Stimulated activated CD4-positive, alpha-beta T cell treated with anti-CD3 and anti-CD28 coated beads, Interleukin-12 subunit alpha, Interleukin-12 subunit beta, amount 100 ng/mL, for 24 hours (primary cell): ENCODE measurements at places on chromosomes 5 and 9.

- DNase-seq: no peak
Measured at GRCh38 chr9:131348631-131349521, 45.0 kb upstream of the PRRC2B start.

DNA sequence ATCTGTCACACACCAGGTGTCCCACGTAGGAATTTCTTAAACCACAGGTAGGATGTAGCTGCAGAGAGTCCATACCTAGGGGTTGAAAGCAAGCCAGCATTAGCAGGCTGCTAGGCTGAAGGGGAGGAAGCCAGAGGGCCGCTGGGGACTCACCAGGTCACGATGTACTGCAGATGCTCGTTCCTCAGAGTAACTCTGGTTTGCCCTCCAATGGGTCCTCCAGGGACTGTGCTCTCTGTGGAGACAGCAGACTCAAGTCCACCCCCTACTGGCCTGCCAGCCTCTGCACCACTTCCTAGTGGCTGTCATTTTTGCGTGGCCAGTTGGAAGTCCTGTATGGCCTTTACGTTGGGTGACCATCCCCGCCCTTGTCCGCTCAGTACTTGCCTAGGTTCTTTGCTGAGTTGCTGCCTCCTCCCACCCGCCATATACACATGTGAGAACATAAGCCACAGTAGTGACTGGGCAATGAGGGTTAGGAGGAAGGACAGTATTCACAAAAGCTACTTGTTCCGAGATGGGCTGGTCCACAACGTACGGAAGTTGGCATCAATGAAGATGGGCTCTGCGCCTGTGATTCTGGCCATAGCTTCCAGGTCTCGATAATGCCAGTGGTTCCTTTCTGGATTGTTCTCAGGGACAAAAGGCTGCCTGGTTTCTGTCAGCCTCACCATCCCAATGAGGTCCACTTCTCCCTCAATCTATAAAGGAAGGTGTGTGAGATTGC lies 4.1 kb downstream of the RPL7A start:
- no peak for DNase-seq

- DNase-seq: no peak
Measured at GRCh38 chr9:124271660-124272059, 13.9 kb downstream of the NEK6 start.

DNA sequence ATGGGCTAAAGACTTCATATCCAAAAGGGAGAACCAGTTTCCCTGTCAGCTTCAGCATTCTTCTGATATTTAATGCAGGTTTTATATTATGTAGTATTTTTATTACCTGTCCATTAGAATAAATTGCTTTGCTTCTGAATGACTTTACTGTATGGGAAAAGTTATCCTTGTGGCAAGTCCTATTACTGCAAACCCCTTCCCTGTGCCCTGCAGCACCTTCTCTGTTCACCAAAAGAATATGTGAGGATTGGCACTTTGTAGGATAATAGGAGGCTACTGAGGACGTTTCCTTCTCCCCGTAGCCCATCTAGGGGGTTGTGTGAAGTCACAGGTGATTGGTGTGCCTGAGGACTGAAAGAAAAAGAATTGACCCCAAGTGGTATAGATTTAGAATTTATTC lies 296.1 kb downstream of the KDM4C start:
- no peak for DNase-seq

- no peak for DNase-seq
Measured at GRCh38 chr9:134939080-134939733, 21.5 kb upstream of the FCN1 start.

DNA sequence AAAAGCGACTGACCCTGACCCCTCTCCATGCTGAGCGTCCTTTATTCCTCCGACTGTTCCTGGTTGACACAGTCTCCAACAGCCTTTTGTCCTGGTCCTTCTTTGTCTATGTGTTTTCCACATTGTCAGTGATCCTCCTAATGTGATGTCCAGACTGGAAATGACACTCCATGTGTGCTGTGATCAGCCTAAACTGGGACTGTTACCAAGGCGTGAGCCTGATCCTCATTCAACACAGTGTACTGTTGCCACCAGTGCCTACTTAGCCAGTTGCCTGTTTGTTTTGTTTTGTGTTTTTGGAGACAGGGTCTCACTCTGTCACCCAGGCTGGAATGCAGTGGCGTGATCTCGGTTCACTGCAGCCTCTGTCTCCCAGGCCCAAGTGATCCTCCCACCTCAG lies 192.1 kb downstream of the GOLPH3 start:
- no peak for DNase-seq

DNA sequence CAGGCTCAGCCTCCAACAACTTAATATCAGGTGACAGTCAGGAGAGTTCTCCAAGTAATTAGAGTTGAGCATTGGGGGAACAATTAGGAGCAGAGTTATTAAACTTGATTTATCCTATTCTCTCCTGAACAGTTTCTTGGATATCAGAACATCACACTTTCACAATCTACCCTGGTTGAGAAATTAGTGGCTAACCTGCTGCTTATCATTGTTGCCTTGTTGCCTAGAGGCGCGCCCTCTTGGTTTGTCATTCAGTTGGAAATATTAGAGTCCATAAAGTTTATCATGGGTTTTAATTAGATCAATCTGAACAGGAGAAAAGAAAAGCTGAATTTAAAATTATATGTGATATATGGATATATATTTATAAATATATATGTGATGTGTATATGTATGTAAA lies 291.1 kb downstream of the CCDC171 start:
- DNase-seq: no peak

GRCh38 chr5:1545126-1545804 lies 21.5 kb upstream of the LPCAT1 start:
- no peak for DNase-seq

DNA sequence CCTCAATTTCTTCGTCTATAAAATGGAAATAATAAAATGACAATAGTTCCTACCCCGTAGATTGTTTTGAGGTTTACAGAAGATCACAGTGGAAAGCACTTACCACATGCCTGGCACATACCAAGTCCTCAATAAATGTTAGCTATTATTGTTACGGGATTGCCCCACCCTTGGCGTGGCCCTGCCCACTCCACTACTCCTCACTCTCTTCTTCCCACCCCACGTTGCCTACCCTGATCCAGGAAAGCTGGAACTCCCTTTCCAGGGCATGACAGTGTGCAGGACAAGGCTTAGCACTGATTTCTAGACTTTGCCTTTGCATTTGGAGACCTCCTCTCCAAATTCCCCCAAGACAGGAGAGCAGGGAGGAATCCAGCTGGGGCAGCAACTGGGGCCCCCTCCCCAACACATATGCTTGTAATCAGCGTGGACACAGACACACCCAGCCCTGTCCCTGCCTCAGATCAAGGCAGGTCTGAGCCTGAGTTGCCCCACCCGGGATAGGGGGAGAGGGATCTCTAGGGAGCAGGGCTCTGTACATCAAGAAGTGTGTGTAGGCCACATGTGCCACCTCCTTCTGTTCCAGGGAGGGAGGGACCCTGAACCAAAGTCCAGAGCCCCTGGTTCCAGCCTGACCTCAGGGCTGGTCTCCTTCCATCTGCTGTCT lies 6.7 kb downstream of the SLC4A9 start:
- DNase-seq: no peak

DNA sequence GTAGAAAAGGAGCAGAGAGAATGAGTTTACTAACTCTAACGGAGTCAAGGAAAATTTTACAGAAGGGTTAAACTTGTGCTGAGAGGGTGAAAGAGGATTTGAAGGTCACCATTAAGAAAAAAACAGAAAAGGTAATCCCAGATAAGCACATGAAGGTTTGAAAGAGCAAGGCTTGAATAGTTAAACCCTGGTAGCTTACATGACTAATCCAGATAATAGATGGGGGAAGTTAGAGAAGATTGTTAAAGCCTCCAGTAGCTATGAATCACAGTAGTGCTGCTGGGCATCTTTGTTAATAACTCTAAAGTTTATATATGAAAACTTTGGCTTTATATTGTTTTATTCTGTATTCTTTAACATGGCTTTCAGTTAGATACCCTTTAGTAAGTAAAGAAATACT lies 354.5 kb upstream of the FTMT start:
- no peak for DNase-seq

GRCh38 chr9:17380126-17380861 lies 198.6 kb upstream of the SH3GL2 start:
- no peak for DNase-seq

DNA sequence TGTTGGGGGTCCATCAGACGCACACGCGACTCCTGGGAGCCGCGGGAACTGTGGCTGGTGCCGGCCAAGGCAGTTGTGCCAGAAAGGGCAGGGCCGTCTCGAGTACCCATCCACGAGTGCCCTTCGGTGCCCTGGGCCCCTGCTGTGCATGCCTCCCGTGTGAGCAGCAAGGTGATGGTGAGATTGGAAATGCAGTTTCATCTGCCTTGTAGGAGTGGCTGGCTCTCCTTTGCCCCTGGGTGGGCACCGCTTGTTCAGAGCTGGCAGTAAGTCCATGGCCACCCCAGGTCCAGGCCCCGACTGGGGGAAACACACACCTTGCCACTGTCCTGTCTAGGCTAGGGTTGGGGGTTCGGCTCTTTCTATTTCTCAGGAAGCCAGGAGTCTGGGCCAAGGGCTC lies 5.7 kb downstream of the NKD2 start:
- no peak for DNase-seq
